Gastrocnemius medialis (tissue), 4 donors: ENCODE measurements at places on chromosomes 7 and 10.

DNA sequence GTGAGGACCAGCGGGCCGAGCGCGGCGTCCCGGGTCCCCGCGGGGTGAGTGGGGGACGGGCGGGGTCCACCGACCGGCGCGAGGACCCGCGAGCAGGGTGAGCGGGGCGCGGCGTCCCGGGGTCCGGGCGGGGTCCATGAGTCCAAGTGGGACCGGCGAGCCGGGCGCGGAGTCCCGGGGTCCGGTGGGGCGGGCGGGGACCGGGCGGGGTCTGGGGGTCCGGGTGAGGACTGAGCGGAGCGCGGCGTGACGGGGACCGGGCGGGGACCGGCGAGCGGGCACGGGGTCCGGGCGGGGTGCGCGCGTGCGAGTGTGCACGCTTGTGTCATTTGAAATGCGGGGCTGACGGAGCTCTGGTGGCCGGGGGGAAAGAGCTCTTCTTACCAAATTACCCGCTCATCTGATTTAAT lies 765 bp downstream of the CELF2 start:
- peak; percentile 26 for DNase-seq

GRCh38 chr7:43249823-43250145 lies 137.3 kb downstream of the HECW1 start:
- DNase-seq: no peak

DNA sequence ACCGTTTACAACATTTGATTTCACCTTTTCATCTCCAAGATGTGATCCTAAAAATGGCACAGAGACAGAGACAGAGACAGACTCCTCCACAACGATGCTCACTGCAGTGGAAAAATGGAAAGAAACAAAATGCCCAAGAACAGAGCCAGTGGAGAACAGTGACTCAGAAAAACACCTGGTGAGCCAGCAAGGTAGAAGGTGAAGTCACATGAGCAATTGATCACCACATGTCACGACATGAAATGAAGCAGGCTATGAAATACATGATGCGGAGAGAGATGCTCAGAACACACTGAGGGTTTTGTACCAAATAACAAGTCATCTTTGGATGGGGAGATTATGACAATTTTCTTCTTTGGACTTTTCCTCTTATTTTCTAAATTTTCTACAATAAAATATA lies 3.5 kb downstream of the MSMB start:
- DNase-seq: no peak

DNA sequence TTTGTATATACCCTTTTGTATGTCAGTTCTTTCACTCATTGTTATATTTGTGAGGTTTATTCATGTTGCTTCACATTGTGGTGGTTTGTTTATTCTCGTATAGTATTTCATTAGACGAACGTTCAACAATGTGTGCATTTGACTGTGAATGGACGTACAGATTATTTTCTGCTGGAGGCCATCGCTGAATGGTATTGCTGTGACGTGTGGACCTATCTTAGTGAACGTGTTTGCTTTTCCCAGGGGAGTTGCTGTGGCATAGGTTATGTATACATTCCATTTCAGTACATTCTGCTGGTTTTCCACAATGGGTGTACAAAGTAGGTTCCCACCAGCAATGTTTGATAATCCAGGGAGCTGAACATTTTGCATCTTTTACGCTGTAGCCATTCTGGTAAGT lies 31.1 kb upstream of the PLEKHS1 start:
- no peak for DNase-seq

GRCh38 chr7:141551782-141552181 lies 572 bp downstream of the AGK start:
- no peak for DNase-seq

GRCh38 chr7:47556511-47557180 lies 25.3 kb downstream of the TNS3 start:
- no peak for DNase-seq

- no peak for DNase-seq
Observed at GRCh38 chr7:51040787-51041186, 258.1 kb upstream of the GRB10 start.

- DNase-seq: no peak
Observed at GRCh38 chr10:99276848-99277486, 41.3 kb upstream of the HPSE2 start.

DNA sequence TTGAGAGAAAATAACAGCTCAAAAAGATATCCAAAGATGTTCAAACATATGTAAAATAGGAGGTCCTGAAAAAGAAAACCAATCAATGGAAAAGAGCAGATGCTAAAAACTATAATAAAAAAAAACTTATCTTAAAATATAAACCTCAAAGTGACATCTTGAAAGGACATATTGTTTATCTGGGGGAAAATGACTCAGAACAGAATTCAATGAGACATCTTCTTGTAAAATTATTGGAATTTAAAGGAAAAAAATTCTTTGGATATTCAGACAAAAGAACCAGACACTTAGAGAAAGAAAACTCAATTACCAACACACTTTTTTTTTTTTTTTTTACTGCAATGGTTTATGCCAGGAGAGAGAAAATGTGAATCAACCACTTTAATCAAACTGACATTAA lies 58.9 kb downstream of the NAMPT start:
- no peak for DNase-seq

GRCh38 chr7:140074780-140075179 lies 12.0 kb upstream of the PARP12 start:
- DNase-seq: no peak

DNA sequence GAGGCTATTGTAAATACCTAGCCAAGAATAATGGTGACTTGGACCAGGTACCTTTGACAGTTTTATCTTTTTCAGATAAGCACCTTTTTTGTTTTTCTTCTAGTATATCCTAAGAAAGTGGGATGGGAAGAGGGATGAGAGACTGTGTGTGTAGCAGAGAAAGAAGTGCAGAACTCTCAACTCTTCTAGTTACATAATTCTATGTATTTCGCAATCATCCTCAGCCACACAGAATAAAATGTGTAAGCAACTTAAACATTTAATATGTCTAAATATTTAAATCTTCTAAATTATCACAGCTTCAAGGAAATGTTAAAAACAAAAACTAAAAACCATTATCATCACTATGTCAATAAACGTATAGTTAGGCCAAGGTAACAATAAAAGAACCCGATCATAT lies 42.6 kb upstream of the GSAP start:
- no peak for DNase-seq

GRCh38 chr10:132837905-132838304 lies 52.0 kb upstream of the NKX6-2 start:
- DNase-seq: no peak

GRCh38 chr10:92913973-92914372 lies 65.7 kb downstream of the EXOC6 start:
- DNase-seq: no peak

DNA sequence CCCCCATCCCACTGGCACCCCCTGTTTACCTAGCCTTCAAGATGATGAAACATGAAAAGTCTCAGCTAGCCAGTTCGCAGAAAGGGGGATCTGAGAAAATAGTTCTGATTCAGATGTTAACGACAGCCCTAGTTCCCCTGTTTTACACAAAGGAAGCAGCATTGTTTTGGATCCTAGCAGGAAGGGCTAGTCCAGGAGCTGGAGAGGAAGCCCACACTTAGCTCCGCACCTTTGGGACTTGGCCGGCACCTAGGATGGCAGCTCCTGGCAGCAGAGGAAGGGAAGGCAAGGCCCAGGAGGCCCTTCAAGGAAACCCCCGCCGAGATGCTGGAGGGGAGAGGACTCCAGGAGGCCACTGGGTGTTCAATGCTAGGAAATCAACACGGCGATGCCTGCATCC lies 29.0 kb upstream of the MGMT start:
- DNase-seq: no peak

GRCh38 chr10:129472696-129473555 lies 5.9 kb downstream of the MGMT start:
- no peak for DNase-seq

- no peak for DNase-seq
Observed at GRCh38 chr7:128937271-128937646, 468 bp upstream of the IRF5 start.

GRCh38 chr10:8618834-8619233 lies 564.3 kb downstream of the GATA3 start:
- no peak for DNase-seq

- DNase-seq: no peak
Observed at GRCh38 chr10:76915316-76915715, 722.3 kb downstream of the KCNMA1 start.

- DNase-seq: peak; percentile 100
Observed at GRCh38 chr10:4661511-4662255, 164.3 kb upstream of the AKR1E2 start.

GRCh38 chr7:36391436-36392198 lies 2.0 kb downstream of the ANLN start:
- no peak for DNase-seq

DNA sequence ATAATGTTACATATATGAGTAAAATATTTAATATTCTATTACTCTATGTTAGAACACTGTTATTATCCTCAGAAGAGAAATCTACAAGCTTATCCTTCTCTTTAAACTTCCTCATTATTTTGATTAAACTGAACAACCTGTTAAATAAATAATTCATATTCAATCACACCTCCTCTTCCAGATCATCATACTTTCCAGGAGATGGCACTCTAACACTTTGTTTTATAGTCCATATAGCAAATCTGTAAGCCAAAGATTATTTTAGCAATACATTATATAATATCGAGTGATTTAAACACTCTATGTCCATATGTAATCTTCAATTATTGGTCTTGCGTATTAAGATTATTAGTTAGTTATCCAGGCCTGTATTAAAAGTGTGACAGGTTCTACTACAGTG lies 694.1 kb downstream of the ANKRD7 start:
- DNase-seq: no peak

DNA sequence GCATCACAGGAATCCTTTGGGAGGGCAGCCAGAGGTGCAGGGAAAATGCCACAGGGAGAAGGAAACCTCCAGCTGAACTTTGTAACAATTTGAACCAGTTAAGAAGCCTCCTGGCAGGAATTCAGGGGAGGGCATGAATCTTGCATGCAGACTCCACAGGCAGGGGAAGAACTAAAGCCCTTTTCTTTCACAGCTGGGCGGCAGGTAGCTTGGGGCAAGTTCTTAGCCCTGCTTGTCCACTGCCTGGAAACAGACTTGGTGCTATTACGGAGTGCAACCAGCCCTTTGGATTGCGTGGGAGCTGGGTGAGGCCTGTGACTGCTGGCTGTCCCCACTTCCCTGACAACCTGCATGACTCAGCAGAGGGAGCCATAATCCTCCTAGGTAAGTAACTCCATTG lies 51.7 kb upstream of the ADAM12 start:
- DNase-seq: no peak

- DNase-seq: peak; percentile 71
Observed at GRCh38 chr7:151172273-151173141, 5.0 kb upstream of the GBX1 start.

DNA sequence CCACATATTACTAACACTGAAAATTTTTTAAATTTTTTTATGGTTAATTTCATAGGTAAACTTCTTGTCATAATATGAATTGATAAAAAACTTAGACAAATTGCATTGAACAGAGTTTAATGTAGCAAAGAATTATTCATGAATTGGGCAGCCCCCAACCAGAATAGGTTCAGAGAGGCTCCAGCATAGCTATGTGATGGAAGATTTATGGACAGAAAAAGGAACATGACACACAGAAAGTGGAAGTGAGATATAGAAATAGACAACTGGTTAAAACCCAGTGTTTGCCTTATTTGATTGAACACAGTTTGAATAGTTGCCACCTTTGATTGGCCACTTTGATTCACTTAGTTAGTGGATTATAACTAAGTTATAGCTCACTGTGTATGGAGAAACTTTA lies 87.2 kb downstream of the AHR start:
- no peak for DNase-seq

DNA sequence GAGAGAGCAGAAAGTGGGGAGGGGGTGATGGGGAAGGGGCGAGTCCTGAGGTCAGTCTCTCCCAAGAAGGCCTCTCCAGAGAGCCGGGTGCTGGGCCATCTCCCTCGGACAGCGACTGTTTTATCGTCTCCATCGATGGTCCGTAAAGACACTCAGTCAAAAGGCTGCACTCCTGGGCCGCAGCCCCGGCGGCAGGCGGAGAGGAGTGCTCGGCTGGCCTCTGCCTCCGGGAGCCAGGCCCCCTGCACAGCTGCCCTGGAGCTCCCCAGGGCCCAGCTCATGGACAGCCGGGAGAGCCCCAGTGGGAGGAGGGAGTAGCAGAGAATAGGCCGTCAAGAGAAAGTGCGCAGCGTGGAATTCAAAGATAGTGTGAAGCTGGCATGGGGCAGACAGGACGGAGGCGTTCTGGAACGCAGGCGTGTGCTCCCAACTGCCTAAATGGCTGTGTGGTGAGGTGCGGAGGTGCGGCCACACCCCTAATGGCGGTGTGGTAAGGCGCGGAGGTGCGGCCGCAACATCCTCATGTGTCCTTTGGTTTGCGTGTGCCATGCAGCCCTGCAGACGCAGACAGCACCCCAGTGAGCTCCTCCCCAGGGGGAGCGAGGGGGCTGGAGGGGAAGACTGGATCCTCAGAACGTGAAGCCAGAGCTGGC lies 477.5 kb upstream of the FOXK1 start:
- DNase-seq: no peak

- no peak for DNase-seq
Observed at GRCh38 chr10:93992400-93993030, 1.2 kb upstream of the PLCE1 start.

DNA sequence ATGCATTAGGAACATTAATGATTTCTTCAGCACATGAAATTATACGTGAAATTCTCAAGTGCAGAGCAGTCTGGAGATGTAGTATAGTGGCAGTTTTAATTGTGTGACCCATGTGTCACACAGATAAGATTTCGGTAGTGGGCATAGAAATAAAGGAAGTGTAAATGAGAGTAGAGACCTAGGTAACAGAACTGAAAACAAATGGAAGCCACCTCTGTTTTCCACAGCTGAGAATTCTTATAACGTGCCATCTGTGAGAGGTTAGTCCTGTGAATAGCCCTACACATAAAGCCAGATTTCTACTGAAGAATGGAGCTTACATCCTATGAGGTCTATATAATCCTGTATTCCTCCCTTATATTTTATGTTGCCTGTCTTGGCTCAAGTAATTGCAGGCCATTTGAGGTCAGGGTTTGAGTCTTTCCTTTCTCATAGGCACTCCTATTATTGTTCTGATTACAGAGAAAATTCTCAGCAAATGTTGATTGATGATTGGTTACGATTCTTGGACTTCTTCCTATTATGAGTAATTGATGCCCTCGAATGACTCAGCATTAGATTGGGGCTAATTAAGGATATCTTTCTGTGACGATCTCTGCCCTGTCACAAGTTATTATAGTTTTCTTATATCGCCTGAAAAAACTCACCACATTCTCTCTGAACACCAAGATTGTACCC lies 258.2 kb downstream of the KIF20B start:
- DNase-seq: no peak

GRCh38 chr7:11605749-11606148 lies 226.2 kb downstream of the THSD7A start:
- no peak for DNase-seq

DNA sequence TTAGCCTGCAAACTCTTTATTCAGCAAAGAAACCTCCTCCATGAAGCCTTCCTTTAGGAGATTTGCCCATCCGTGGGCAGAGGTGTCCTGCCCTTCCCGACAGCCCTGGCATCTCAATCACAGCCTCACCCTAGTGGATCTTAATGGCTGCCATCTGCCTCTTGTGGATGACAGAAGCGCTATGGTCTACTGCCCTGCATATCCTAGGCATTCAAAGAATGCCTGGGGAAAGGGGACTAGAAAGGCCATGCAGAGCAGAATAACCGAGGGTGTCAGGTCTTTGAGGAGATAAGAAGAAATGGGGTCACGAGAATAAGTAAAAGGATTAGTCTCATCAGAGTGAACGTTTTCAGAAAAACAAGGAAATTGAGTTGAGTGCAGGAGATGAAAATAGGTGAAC lies 57.7 kb upstream of the SPOCK2 start:
- DNase-seq: no peak
